ENCODE measurements at places on chromosomes 13 and 19.
A peak's percentile ranks its signal among the peaks of the same experiment; 100 is the strongest.

GRCh38 chr19:20171285-20171684 is 4.3 kb downstream of the ZNF486 start:
- no peak for DNase-seq

DNA sequence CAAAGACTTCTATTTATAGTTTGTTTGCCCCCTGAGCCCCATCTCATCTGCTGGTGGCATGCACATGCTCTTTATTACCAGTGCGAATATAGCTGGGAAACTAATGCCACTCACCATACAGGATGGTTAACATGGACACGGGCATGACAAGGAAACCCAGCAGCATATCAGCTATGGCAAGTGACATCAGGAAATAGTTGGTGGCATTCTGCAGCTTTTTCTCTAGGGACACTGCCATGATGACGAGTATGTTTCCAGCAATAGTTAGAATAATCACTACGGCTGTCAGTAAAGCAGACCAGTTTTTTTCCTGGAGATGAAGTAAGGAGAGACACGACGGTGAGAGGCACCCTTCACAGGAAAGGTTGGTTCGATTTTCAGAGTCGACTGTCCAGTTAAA is 1.5 kb downstream of the HTR2A start:
- no peak for DNase-seq

GRCh38 chr19:56324436-56324835 is 9.8 kb upstream of the ZSCAN5A start:
- no peak for DNase-seq

GRCh38 chr13:109154146-109154545 is 524.7 kb downstream of the MYO16 start:
- DNase-seq, result peak; percentile 81

GRCh38 chr19:2820112-2820702 is 539 bp downstream of the ZNF554 start:
- DNase-seq, result no peak

DNA sequence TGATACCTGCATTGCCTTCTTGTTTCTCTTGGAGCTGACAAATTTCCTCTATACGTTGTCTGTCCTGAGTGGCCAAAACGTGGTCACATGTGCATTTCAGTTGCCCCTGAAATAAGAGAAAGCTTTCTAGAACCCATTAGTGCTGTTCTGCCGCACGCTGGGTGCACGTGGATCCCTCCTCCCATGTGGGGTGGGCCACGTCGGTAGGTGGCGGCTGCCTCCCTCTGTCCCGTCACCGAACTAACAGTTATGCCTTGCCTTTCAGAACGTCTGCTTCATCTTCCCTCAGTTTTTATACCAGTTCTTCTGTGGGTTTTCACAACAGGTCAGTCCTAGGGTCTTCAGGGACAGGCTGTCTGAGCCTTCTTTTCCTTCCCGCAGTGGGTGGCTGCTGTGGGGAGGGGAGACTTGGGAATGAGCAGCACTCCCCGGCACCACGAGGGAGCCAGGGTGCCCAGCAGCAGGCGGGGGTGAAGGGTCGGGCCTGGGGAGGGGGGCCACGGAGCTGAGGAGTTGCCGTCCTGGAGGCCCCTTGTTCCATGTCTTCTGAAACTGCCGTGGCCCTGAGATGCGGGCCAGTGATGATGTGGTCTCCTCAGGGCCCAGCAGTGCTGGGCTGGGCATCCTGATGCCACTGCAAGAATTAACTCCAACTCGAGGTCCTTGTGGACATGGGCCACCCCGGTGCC is 109.7 kb upstream of the MCF2L start:
- no peak for DNase-seq

- peak; percentile 40 for DNase-seq
These were observed 1.2 kb downstream of the C5AR1 start for GRCh38 chr19:47310819-47311218.

GRCh38 chr13:77860507-77860981 is 58.1 kb downstream of the EDNRB start:
- DNase-seq, result peak; percentile 93

- DNase-seq, result peak; percentile 51
These were observed 874 bp downstream of the TRIM28 start for GRCh38 chr19:58544591-58545285.

GRCh38 chr13:23922005-23922932 is 25.0 kb upstream of the C1QTNF9B start:
- no peak for DNase-seq

- no peak for DNase-seq
These were observed 20.1 kb downstream of the SH3GL1 start for GRCh38 chr19:4380254-4380727.

- DNase-seq, result no peak
These were observed 927.3 kb downstream of the DIAPH3 start for GRCh38 chr13:59236309-59236919.

Data from fibroblast of villous mesenchyme (primary cell).